ENCODE measurements at places on chromosomes 11 and 22.

DNA sequence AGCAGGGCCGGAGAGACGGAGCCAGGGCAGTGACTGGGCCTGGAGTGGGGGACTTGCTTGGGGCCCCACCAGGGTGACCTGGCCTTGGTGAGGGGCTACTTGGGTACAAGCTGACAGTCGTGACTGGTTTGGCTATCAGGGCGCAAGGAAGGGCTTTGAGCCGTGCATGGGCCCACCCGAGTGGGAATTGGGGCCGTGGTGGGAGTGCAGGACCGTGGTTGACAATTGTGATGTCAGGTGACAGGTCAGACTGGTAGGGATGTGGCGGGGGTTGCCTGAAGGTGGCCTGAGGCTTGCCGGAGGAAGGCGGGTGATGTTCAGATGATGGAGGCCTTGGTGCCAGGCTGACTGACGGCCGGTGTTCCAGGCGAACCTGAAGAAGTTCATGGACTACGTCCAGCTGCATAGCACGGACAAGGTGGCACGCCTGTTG is 5.6 kb downstream of the SHANK3 start:
- peaks cover 18% of the 10 kb centered on the region for H3K27me3 ChIP-seq
- no peak overlapping the region for H3K4me3 ChIP-seq
- no peak for ATAC-seq

GRCh38 chr11:64403106-64403505 is 44.1 kb downstream of the RPS6KA4 start:
- H3K36me3 ChIP-seq: no peaks in the 10 kb centered on the region
- H3K4me1 ChIP-seq: no peaks in the 10 kb centered on the region

- no peak for ATAC-seq
- H3K36me3 ChIP-seq: no peaks in the 10 kb centered on the region
- H3K4me3 ChIP-seq: no peak overlapping the region
- no peaks in the 10 kb centered on the region for H3K4me1 ChIP-seq
Measured at GRCh38 chr11:43035086-43035485, 276.7 kb upstream of the API5 start.

- ATAC-seq: no peak
- H3K4me3 ChIP-seq: no peak overlapping the region
- no peaks in the 10 kb centered on the region for H3K4me1 ChIP-seq
- H3K27ac ChIP-seq: no peak overlapping the region
Measured at GRCh38 chr11:20015529-20016427, 144.5 kb downstream of the DBX1 start.

DNA sequence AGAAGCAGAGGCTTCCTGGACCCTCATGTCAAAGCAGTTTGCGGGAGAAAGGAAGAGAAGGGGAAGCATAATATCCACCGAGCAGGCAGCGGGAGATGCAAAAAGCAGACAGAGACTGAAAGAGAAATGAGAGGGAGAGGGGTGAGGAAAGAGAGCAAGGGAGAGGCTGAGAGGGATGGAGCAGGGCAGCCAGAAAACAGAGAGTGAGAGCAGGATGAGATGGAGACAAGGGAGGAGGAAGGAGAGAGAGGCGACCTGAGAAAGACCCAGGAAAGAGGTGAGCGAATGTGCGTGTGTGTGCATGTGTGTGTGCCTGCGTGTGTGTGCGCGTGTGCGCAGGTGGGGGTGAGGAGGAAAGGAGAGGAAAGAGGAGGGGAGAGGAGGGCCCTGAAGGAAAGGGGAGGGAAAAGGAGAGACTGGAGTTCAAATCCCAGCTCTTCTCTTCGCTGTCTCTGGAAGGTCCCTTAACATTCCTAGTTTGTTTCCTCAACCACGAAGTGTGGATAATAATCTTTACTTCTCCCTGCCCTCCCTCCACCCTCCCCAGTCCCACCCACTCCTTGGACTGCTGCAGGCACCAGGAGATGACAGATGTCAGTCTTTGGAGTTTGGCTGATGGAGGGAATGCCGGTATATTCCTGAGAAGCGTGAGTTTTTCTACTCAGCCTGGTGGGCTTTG is 67.9 kb downstream of the ISX start:
- no peaks in the 10 kb centered on the region for H3K36me3 ChIP-seq
- H3K4me1 ChIP-seq: peaks cover 3% of the 10 kb centered on the region
- ATAC-seq: no peak
- no peak overlapping the region for H3K27ac ChIP-seq
- no peak overlapping the region for H3K4me3 ChIP-seq
- peaks cover 62% of the 10 kb centered on the region for H3K27me3 ChIP-seq

DNA sequence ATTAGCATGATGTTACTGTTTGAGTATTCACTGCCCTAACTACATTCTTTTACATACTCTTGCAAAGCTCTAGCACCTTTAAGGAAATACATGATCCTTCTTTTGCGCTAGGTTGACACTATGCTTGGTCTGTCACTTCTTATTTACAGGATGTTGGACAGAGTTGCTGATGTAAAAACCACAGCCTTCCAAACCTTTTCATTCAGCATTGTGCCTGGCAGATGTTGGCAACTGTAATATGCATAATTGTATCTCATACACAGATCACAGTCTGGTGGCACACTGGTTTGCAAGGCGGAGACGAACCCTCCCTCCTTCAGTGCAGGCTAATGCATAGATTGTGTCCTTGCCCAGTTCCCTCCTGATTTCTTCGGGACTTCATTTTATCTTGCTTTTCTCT is 224.1 kb downstream of the SNX19 start:
- no peaks in the 10 kb centered on the region for H3K27me3 ChIP-seq
- no peak for ATAC-seq
- H3K27ac ChIP-seq: no peak overlapping the region
- no peaks in the 10 kb centered on the region for H3K36me3 ChIP-seq

DNA sequence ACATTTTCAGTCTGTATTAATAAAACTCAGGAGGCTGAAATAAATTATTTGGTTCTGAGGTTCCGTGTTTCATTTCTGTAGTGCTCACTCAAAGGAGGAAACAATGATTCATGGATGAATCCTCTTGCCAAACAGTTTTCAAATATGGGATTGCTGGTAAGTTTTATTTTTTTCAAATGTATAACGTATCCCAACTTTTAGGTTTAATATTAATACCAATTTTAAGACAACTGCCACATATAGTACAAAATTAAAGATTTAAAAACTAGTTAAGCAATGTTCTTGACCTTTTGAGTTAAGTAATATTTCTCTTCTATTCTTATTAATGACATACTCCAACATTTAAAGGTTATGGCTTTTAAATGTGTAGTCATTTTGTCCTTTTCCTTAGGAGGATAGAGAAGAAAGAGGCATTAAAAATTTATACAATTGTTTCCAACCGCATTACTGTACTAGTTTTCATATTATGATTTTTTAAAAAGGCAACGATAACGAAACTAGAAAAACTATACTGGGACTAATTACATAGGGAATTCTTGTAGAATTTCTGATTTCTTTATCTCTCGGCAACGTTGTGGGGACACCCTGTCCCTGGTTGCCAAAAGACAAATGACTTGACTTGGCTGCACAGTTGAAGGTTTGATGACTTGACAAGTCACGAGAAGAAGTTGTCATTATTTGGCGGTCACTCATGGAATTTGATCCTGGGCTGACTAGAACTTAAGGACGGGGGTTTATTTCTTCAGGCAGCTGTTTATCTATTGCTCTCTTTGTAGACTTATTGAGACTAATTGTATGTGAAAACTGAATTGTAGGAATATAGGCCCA is 69.1 kb upstream of the ADSL start:
- no peak overlapping the region for H3K4me3 ChIP-seq
- ATAC-seq: no peak
- H3K4me1 ChIP-seq: peaks cover 15% of the 10 kb centered on the region

DNA sequence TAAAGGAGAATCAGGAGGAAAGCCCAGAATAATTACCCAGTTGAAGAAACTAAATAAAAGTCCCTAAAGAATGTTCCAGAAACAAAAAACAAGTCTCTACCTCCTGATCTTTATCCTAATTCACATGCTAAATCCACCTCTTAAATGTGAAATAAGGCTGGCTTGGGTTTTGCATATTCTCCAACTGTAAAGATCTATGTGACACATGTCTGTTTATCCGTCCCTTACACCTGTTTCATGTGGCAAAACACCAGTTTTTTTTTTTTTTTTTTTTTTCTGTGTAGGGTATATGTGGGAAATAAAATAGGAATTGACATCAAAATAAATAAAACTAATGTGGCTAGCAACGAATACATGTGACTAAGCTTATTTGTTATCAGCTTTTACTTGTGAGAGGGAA is 70.5 kb downstream of the NARS2 start:
- peaks cover 7% of the 10 kb centered on the region for H3K4me1 ChIP-seq
- H3K4me3 ChIP-seq: no peak overlapping the region
- no peak for ATAC-seq

DNA sequence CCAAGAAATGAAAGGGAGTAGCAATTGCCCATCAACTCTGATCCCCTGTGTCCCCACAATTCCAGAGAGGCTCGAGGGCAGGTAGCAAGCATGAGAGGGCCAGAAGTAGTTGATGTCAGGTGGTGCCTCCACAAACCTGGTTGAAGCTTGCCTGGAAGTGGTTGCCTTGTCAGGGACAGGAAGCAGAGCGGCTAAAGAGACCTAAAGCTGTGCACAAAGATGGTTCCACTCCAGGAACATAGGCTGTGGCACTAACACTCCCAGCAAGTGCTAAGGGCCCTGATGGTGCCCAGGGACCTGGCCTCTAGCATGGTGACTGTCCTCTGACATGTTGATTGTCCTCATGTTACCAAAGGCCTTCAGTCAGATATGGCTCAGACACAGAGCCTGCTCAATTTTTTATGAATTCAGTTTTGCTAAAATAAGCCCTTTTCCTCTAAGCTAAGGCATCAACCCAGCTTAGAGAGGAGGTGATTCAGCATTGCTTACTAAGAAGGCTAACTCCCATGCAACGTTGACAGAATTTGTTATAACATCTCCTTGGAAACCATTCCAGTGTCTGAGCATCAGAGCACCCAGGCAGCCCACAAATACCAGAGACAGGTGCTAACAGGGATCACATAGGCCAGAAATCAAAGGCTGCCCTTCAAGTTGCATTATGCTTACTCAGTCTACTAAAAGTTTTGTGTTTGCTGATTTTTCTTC is 196.3 kb upstream of the ARHGAP20 start:
- peak overlapping the region; percentile 1 for H3K27ac ChIP-seq
- no peak overlapping the region for H3K4me3 ChIP-seq
- ATAC-seq: no peak
- H3K27me3 ChIP-seq: no peaks in the 10 kb centered on the region
- no peaks in the 10 kb centered on the region for H3K36me3 ChIP-seq

DNA sequence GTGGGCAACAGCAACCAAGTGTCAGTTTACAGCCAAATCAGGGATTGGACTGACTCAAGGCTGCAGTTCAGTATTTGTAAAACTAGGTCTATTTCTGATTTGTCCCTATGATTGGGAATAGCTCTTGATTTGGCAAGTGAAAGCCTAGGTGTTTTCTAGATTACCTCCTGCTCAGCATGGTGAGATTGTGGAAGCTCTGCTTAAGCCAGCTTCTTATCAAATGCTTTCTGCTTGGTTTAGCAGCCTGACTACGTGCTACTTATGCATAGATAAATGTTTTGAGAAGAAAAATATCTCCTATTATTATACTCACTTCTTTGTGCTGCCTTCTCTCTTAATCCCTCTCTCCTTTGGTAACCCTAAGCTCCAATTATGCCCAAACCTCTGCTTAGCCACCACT is 86.3 kb upstream of the AMOTL1 start:
- H3K4me3 ChIP-seq: no peak overlapping the region
- no peak for ATAC-seq
- peaks cover 7% of the 10 kb centered on the region for H3K27me3 ChIP-seq
- H3K27ac ChIP-seq: no peak overlapping the region
- H3K4me1 ChIP-seq: no peaks in the 10 kb centered on the region
- no peaks in the 10 kb centered on the region for H3K36me3 ChIP-seq

All from stimulated activated memory B cell treated with anti-CD40 and anti-IgM and Interleukin-4, amounts not matched to agents 10 μg/mL and 1 μg/mL and 100 μg/mL, for 72 hours (primary cell).